Activated CD4-positive, CD25-positive, alpha-beta regulatory T cell (primary cell): ENCODE measurements at places on chromosomes 6 and 20.

DNA sequence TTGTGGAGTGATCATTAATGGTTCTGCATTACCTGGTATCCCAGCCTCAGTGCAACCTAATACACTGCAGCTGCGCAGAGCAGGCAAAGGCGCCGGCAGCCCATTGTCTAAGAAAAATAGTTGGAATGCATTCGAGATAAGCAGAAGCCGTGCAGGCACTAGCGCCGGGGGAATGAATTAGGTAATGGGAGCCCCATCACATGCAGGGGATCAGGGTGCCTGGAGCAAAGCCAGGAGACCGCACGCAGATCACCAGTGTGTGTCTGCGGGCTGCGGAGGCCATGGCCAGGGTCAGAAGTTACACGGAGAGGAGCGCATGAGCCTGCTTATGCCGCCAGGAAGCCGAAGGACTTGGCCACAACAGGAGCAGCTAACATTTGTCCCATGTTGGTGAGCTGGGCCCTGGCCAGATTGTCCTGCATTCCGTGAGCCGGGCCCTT, 156.8 kb downstream of the DLL1 start:
- DNase-seq: no peak

DNA sequence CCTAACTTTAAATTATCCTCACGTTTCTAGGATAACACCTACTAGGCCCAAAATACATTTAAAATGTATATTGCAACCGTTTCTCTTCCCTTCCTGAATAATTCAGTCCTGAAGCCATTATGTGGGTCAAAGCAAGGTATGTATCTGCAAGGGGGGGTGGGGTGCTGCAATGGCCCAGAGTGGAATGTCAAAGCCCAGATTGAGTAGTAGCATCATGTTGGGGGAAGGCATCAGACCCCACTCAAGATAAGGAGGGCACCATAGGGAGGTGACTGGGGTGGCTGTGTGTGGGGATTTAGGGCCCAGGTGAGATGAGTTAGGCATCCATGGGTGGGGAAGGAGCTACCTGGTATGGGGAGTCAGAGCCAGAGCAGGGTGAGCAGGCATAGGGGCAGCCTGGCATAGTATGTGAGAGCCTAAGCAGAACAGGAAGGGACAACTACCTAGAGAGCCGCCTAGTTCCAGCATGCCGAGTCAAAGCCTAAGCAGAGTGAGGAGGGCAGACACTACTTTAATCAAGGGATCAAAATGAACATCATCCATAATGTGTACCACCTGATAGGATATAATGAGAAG, 48.2 kb downstream of the ZNF292 start:
- no peak for DNase-seq

DNA sequence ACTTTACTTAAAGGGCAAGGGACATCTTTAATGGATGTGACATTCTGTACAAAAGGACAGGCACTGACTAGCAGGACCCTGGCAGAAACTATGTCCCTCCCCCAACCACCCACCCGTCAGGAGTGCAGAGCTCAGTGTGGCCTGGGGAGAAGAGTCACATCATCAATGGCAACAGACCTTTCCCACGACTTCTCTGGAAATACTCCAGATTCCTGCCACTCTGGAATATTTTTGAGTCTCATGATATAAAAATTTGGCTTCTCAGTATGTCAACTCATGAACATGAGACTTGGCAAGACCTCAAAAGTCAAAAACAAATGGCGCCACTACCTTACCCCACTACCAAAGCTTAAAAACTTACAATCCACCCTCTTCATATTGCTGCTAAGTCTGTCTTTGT, 118.3 kb downstream of the SLC23A2 start:
- no peak for DNase-seq

DNA sequence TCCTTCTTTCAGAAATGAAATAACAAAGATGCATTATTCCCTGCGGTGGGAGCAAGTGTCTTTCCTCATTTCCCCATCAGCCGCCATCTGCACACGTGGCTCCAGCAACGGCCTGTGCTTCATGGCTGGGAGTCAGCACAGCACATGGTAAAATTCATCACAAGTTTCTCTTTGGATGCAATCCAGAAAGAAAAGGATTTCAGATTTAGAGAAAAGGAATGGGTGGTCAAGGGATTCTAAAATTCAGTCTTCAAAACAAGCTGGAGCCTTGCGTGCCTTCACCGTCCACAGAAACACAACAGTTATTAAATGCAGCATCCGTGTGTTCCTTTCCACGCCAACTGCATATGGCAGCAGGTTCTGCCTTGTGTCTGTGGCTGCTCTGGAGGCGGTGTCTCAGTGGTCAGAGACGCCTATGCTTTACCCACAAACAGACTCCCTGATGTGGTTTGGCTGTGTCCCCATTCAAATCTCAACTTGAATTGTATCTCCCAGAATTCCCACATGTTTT, 107.6 kb downstream of the THBS2 start:
- DNase-seq: no peak

- DNase-seq: no peak
Measured at GRCh38 chr6:31055441-31055840, 45.2 kb downstream of the MUC22 start.

GRCh38 chr6:30683980-30684338, 2.5 kb downstream of the PPP1R18 start:
- no peak for DNase-seq

DNA sequence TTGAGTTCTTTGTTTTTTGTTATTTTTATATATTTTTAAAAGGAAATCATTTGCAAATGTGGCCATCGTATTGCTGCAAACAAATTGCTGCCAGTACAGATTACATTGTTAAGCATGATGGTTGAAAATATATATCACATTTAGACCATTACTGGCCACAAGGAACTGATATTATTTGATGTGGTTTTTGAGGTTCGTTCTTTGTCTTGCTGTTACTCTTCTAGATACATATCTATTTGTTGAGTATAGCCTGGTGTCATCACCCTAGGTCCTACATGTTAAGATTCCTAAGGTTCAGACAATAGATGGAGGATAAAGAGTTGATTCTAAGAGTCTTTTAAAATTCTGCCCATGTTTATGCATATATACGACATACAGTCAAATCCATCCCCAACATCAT, 306.0 kb downstream of the FARS2 start:
- no peak for DNase-seq

DNA sequence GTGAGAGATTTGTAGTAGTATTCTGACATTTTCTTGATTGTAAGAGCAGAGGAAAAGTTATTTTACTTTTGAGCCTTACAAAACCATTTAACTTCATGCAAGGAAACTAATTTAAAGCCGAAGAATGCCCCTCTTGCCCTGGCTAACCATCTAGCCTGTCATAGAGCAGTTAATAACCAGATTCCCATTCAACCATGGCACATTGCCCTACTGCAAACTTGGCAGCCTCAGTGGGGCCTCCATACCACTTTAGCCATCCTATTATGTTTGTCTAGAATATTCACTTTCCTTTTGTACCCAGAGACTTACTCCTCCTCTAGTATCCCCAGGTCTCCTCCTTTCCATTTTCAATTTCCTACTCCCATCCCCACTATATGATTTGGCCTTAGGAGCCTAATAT, 230.9 kb downstream of the TBC1D7 start:
- DNase-seq: no peak

DNA sequence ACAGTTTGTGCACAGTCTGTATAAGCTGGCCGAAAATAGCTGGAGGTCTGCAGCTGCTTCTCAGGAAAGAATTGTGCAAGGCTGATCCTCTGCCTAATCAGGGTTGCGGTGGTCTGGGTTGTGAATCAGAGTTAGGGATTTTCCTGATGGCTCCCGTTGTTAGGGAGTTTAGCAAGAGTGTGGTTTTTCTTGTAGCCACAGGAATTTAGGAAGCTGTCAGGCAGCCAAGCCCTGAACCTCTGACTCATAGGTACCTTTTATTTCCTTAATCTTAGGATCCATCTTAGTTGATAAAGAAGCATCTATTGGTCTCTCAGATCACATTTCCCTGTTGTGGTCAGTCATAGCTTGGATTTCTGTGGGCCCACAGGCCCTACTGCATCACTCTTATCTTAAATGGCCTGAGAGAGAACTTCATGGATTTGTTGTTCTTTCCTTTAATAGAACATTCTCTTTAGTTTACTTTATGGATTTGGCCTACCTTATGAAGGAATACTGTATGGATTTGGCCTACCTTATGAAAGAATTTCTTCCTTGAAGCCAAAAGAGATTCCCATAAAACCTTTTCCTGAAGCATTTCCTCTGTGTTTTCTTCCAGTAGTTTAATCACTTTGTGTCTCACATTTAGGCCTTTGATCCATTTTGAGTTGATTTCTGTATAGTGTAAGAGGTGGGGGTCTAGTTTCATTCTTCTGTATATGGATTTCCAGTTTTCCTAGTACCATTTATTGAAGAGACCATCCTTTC, 10.3 kb downstream of the KIF25 start:
- DNase-seq: no peak

DNA sequence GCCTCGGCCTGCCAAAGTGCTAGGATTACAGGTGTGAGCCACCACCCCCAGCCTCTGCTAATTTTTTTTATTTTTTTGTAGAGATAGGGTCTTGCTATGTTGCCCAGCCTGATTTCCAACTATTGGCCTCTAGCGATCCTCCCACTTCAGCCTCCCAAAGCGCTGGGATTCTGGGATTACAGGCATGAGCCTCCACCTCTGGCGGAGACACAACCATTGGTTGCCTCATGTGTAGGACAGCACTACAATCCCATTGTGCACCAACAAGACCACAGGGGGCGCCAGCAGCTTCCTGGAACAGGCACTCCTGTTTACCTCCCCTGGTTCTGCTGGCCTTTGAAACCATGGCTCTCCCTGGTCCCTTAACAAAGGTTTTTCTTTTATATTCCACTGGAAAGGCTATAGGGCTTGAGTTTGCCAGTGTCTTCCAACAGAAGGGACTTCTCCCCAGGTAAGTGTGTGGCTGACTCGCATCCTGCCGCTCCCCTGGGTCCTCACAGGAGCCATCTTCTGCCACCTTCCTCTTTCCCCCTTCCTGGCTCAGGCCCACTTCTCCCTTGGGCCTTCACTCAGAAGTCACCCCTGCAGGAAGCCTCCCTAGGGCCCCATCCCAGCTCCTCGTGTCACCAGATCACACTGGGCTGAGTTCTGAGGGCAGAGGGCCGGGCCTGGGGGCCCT, 39.2 kb upstream of the TLDC2 start:
- DNase-seq: no peak

DNA sequence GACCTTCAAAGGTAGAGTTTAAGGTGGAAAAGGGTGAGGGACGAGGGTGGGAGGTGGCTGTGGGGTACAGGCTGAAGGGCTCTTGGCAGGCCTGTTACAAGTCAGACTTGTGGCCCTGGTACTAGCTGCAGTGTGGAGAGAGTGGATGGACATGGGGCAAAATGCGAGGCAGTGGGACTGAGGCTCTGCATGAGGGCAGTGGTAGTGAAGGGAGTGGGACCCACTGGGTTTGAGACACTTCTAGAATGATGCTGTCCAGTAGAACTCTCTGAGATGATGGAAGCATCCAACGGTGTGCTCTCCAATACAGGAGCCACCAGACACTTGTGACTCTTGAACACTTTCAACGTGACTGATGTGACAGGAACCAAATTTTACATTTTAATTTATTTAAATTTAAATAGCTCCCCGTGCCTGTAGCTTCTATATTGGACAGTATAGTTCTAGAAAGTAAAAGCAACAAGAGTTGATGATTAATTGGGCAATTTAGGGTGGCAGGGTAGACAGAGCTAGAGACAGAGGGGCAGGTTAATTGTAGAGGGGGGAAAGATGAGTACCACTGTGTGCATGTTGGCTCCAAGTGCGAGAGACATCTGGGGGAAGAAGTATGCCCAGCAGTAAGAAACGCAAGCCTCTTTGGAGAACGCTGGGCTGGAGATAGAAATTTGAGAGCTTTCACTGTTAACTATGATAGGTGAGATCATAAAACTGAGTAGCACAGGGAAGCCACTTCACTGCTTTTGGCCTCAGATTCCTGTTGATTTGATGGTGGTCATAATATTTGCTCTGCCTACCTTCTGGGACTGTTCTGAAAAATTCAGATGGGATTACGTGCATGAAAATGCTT, 77.5 kb downstream of the TXNDC5 start:
- no peak for DNase-seq

- peak; percentile 38 for DNase-seq
Measured at GRCh38 chr6:143940011-143940597, 68.0 kb downstream of the PLAGL1 start.

GRCh38 chr6:142026471-142026870, 106.3 kb upstream of the GJE1 start:
- no peak for DNase-seq

DNA sequence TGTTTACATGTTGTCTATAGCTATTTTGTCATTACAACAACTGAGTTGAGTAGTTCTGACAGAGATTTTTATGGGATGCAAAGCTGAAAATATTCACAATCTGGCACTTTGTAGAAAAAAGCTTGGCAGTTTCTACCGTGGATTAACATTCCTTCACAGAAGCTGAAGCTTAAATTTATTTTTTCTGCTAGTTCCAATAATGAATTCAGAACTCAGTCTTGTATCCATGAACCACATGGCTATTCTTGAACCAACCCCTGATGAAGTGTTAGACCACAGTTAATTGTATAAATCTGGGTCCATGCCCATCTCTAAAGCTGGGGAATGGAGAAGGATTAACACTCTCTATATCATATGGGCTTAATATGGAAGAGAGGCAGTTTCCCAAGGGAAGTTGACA, 743.8 kb upstream of the FLRT3 start:
- no peak for DNase-seq
